ENCODE measurements at places on chromosomes 3 and 15.

DNA sequence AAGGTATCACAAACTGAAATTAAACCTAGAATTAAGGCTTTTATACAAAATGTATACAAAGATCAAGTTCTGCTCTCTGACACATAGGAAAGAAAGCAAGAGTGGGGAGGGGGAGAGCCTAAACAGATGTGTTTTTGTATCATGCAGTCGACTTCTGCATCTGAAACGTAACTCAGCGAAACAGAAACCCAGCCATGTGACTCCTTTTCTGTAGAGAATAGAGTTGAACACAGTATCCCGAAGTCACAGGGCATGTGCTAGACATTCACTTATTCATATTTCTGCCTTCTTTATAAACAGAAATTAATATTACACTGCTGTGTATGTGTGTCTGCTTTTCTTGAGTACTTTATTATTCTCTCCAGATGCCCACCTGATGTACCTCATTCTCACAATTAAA lies 121.0 kb downstream of the PDZRN3 start:
- no peak for DNase-seq

DNA sequence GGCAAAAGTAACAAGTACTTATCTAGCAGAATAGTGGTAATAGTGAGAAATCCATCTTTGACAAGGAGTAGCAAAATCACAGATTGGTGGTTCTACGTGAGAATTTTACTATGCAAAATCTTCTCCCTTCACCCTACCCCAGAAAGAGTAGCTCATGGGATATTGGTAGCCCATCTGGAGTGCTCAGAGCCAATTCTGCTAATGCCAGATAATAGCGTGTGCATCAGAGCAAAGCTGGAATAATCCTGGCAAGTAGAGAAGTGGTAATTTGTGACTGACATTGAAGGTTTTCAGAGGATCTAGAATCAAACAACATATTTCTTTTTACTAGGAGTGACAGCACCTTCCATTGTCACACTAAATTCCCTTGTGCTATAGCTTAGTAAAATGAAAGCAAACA lies 192.9 kb downstream of the ZBBX start:
- DNase-seq = no peak

DNA sequence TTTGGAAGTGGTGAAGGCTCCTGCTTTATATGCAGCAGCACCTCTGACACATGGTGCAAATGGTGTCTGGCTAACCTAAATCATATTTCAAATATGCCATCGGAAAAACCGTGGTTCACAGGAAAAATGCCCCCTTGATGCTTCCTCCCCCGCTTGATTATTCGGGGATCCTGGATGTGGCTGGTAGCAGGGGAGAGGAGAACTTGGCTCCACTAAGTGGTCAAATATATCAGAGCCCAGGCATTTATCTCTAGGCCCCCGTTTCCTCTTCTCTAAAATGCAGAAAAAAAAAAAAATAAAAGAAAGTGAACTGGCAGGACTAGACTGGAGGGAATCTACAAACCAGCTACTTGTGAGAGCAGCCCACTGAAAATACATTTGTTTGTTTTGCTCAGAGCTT lies 18.2 kb upstream of the ATP2B2 start:
- DNase-seq = no peak

DNA sequence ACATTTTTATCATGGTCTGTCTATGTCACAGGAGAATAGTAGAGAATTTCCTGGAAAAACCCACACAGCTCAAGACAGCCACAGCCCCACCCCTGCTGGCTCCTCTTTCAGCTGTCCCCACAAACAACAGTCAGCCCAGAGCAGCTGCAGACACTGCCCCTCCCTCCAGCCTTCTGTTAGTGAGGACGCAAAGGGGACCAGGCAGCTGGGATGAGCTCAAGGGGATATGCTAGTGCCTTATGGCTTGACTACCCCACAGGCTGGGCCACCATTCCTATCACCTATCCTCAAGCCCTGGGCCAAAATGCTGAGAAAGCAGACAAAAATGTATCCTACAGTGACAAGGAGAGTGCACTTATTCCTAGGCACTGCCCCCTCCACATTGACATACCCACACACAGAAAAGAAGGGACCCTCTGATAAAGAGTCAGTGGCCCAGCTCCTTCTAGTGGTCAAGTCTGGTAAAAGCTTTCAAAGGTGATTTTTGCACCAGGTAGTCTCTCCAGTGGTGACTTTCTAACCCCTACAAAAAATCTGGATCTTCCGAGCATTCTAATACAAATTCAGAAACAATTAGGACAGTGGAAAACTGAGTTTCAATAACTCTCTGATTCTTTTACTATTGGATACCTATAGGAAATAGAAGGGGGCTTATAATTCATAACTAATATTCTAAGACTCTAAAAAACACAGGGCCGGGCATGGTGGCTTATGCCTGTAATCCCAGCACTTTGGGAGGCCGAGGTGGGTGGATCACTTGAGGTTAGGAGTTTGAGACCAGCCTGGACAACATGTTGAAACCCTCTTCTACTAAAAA lies 3.0 kb upstream of the MAP1A start:
- peak; percentile 53 for DNase-seq

DNA sequence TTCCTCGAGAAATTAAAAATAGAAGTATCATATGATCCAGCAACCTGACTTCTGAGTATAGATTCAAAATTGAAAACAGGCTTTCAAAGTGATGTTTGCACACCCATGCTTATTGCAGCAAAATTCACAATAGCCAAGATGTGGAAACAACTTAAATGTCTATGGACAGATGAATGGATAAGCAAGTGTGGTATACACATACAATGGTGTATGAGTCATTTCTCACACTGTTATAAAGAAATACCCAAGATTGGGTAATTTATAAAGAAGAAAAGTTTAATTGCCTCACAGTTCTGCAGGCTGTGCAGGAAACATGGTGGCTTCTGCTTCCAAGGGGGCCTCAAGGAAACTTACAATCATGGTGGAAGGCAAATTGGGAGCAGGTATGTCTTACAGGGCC lies 100.8 kb downstream of the KLF13 start:
- no peak for DNase-seq

DNA sequence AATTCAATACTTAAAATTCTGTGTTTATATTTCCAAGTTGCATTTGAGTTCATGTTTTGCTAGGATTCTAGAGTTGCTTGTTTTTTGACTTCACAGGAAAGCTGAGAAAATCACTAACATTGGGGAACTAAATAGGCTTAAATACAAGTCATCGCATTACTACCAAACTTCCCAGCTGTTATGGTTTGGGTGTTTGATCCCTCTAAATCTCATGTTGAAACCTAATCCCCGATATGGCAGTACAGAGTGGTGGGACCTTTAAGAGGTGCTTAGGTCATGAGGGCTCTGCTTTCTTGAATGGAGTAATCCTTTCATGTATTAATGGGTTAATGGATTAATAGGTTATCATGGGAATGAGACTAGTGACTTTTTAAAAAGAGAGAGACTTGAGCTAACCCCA lies 77.2 kb upstream of the ARPP21 start:
- no peak for DNase-seq

DNA sequence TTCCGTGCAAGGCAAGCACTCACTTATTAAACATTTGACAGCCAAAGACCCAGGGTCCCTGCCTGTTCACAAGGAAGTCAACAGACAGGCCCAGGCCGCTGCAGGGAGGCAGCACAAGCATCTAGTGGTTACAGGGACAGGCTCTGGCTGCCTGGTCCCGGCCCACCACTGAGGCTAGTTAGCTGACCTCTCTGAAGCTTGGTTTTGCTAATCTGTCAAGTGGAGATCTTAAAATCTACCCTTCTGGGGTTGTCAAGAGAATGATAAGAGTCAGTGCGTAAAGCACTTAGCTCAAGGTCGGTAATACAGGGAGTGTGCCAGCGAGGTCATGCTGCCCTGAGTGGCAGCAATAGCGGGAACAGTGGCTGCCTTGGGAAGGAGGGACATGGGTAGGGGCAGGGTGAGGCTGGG lies 6.0 kb downstream of the GNB5 start:
- DNase-seq = no peak

DNA sequence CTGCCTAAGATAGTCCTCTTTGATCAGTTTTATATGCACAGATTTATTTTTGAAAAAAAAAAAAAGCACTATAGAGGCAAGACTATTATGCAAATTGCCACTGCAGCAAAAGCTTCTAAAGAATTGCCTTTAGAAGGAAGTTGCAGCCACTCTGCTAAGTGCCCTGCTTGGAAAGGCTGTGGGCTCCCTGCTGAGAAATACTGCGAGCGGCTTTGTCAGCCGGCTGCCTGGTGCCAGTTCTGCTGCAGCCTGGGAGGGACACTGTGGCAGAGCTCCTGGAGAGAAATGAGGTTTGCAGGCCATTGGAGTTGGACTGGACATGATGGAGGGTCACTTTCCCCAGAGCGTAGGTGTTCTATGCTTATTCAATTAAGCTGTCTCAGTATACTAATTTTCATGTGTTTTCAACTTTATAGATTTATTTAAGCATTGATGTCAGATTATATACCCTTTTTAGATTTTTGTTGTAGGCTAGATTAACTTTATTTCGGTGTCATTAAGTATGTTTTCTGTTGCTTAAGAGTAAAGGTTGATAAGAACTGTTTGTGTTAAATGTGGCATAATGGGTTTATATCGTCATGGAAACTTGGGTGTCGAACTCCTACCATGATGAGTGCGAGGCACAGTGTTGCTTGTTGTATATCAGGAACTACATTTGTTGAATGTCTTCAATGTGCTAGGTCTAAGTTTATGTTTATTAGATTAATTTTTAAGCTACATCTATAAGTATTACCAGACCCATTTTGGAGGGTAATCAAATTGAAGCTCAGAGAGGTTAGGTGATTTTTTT lies 6.6 kb downstream of the MAP2K5 start:
- no peak for DNase-seq
